ENCODE measurements at places on chromosomes 7 and 10.

GRCh38 chr7:22875470-22875869, 52.8 kb upstream of the TOMM7 start:
- DNase-seq: no peak

DNA sequence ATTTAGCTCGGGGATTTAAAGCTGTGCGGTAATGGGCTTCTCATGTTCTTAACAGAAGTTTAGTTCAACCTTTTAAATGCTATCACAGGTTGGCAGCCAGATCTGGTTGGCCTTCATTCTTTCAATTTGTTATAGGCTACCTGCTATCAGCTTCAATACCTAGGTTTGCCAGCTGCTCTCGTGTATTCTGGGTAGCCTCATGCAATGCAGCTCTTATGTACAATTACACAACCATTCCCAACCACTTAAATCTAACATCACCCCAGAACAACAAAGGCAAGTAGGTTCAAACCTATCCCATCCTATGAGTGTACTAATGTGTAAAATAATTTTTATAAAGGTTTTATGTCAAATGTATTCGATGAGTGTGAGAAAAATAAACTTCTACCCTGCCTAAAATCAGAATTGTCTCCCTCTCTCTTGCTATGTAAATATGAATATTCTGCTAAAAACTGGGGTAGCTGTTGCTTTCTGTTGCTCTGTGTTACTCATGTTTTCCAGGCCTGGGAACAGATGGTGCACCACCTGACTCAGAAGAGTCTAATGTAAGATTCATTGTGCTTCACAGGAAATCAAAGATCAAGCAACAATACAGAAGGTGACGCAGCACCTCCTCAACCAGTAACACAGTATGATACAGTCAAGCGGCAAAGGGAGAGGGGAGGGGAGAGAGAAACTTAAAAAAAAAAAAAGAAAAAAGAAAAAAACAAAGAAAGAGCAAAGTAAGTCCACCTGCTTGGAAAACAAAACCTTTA, 188.6 kb downstream of the ETV1 start:
- DNase-seq: no peak

DNA sequence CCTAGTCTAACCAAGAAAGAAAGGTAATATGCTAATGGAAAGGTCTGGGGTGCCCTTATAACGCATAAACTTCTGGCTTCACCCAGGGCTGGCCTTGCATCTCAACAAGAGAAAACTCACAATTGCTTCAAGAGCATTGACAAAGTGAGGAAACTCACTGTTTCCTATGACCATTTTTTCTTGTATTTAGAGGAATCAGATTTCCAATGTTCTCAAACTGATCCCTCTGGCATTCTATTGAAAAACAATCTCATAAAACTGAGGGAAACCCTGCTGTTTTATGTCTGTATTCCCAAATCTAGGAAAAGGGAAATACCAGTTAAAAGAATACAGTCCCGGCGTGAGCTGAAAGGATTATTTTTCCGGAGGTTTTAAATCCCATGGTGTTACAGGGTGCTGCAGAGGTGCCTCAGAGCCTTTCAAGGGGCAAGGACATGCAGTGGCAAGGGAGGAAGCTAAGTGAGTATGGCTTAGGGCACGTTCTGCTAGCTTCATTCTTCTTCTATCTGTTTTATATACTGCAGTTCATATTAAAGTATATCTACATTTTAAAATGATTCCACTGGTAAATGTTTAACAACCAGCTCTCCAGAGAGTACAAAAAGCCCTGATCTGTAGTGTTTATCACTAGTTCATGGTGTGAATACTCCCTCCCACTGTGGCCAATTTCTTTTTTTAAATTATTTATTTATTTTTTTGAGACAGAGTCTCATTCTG, 68.7 kb downstream of the CAV1 start:
- peak; percentile 11 for DNase-seq

- no peak for DNase-seq
Measured at GRCh38 chr10:129465796-129466702, 992 bp upstream of the MGMT start.

DNA sequence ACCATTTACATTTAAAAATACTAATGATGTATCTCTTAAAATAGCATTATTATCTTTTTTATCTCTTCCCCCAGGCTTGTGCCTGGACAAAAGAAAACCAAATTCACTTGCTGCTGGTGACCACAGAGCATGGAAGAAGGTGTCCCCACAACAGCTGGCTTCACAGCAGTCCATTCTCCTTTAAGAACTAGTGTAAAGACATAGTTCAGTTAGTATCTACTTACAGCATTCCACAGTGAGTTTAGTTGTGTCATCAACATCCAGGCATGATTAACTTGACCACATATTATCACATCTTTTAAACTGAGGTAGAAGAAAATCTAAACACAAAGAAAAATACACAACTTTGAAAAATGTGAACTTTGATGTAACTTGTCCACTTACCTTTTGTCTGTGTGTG, 55.0 kb downstream of the LRRC17 start:
- DNase-seq: no peak
